ENCODE measurements at places on chromosomes 3 and 15.
A peak's percentile ranks its signal among the peaks of the same experiment; 100 is the strongest.

- DNase-seq: no peak
These were observed 133.3 kb downstream of the OSBPL10 start for GRCh38 chr3:31847760-31848159.

DNA sequence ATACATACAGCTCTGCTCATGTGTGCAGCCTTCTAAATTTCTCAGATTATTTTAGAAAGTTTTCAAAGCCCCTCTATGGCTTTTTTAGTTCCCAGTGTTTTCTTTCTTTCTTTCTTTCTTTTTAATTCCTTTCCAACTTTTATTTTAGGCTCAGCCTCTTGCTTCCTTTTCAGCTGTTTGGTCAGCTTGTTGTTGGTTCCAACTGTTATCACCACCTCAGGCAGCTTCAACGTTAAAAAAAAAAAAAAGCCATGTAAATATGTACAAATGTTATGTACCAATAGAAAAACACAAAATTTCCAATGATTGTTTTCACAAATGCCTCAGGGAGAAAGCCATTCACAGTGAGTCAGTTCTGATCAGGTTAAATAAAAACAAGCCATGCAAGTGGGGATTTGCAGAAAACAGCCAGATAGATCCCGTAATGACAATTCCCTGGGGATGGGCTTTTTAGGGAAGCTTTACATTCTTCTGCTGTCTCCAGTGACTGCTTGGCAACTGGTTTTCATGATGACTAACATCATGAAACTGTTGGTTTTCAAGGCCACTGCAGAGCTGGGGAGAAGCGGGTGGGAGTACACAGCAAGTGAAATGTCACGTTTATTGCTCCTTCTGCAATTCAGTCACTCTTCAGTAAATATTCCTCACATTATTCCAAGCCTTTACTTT, 908.4 kb downstream of the EPHA3 start:
- DNase-seq: peak; percentile 90

DNA sequence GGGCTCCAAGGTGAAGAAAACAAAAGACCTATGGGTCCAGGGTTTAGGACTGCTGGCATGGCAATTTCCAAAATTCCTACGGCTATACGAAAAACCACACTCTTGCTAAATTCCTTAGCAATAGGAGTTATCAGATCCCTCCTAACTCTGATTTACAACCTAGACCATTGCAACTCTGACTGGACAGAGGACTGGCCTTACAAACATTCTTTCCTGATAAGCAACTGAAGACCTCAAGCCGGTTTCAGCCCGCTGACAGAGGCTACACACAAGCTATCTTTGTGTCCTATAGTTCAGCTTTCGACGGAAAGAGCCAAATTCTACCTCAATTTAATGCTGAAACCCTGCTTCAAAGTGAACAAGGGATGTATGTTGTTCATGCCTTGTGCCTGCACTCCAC, 38.3 kb upstream of the AGBL1 start:
- no peak for DNase-seq

GRCh38 chr3:185356499-185356898, 6.4 kb upstream of the MAP3K13 start:
- DNase-seq: no peak

GRCh38 chr3:46934072-46934471, 42.5 kb downstream of the CCDC12 start:
- DNase-seq: no peak

GRCh38 chr15:36430726-36431265, 148.6 kb upstream of the CDIN1 start:
- no peak for DNase-seq

GRCh38 chr3:58084166-58084565, 75.9 kb downstream of the FLNB start:
- no peak for DNase-seq

Measured in HAP-1 (cell line).